ENCODE measurements at places on chromosomes 2 and 18.
A peak's percentile ranks its signal among the peaks of the same experiment; 100 is the strongest.

DNA sequence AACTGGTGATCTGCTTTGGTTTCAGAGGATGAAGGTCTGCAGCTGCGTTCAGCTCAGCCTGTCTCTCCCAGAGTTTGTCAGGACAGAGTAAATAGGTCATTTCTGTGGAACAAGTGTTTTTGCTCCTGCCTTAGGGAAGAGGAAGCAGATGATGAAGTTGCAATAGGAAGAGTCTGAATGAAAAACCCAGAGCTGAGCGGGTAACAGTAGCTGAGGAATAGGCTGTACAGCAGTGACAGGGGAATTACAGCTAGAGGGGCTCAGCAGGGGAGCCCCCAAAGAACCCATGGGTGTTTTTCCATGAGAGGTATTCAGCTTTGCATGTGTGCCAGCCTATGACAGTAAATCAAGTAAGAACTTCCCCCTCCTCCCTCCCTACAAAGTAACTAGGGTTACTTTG is 10.3 kb upstream of the CYBRD1 start:
- no peak for DNase-seq

- DNase-seq, result no peak
Measured at GRCh38 chr2:239247401-239248245, 153.2 kb downstream of the HDAC4 start.

DNA sequence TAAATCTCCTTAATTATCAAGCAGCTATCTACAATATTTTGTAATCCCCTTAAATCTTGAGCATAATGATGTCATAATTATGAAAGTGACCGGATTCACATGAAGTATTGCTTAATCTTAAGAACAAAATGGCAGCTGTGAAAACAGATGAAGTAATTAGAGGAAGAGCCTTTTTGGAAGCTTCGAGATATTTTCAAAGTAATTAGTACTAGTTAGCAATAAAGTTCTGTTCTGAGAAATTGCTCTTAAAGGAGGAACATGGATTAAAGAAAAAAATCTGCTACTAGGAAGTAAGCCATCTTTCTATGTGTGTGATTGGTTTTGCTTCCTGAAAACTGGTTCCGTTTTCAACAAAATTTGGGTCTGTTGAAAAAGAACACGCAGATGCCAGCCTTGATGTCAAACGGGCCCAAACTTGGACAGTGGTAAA is 18.3 kb downstream of the CLUL1 start:
- no peak for DNase-seq

DNA sequence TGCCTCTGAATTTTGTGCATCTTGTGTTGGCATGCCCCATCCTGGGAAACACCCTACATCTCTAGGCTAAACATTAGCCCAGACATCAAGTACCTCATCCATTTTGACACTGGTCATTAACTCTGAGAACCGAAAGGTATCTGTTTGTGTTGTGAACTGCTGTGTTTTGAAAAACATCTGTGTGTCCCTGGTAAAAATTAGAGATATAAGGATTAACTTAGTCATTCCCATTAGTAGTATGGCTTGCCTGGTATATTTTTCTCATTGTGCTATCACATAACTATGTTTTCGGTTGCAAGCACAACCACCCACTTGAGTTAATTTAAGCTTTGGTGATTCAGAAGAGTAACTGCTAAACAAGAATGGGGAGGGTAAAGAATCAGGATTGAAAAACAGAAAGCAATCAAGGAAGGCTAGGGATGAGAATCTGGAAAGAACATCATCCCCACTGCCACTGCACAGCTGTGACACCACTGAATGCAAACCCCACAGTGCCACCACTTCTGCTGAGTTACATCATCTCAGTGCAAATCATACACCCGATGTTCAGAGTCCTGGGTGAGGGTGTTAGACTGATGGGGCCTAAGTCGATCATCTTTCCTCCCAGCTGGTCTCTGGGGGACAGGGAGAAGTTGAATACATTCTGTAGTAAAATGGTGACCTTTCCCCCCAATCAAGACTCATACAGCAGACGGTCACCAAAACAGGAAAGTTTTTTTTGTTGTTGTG is 234.0 kb downstream of the EPHA4 start:
- no peak for DNase-seq

GRCh38 chr2:96239745-96240264 is 26.0 kb downstream of the TMEM127 start:
- DNase-seq, result no peak

GRCh38 chr18:64245126-64245861 is 96.4 kb upstream of the LINC00305 start:
- DNase-seq, result no peak

DNA sequence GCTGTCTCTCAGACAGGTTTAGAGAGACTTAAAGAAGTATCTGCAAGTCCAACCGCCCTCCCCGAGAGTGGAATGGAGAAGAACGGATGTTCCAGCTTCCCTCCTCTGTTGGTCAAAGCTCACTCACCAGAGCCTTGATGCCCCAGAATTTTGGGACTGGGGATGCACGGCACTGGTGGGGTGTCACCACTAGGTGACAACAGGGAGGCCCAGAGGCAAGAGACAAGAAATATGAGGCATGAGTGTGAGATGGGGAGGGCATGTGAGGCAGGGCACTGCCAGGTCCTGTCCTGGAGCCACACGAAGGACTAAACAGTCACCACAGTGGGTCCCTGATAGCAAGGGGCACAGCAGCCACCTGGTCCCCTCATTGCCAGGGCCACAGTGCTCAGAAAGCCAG is 35.1 kb upstream of the SH3BP4 start:
- no peak for DNase-seq

GRCh38 chr2:143717053-143717452 is 587.8 kb downstream of the ARHGAP15 start:
- DNase-seq, result no peak

GRCh38 chr2:71882236-71882946 is 265.3 kb downstream of the CYP26B1 start:
- DNase-seq, result no peak

DNA sequence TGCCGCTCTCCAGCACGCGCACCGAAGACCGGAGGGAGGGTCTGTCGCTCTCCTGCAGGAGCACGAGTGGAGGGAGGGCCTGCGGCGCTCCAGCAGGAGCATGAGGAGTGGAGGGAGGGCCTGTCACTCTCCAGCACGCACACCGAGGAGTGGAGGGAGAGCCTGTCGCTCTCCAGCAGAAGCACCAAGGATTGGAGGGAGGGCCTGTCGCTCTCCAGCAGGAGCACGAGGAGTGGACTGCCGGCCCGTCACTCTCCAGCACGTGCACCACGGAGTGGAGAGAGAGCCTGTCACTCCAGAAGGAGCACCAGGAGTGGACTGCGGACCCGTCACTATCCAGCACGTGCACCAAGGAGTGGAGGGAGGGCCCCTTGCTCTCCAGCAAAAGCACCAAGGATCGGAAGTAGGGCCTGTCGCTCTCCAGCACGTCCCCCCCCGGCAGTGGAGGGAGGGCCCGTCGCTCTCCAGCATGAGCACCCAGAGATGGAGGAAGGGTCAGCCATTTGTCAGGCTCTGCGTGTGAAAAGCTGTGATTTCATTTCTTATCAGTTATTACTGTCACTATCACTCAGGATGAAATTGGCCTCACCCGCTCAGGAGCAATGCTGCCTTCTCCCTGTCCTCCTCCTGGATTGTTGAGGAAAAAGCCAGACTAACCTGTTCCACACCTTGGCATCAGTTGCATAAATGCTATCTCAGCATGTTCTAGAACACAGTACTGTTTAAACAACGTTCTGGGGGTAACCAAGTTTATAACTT is 35.9 kb downstream of the ADI1 start:
- no peak for DNase-seq

DNA sequence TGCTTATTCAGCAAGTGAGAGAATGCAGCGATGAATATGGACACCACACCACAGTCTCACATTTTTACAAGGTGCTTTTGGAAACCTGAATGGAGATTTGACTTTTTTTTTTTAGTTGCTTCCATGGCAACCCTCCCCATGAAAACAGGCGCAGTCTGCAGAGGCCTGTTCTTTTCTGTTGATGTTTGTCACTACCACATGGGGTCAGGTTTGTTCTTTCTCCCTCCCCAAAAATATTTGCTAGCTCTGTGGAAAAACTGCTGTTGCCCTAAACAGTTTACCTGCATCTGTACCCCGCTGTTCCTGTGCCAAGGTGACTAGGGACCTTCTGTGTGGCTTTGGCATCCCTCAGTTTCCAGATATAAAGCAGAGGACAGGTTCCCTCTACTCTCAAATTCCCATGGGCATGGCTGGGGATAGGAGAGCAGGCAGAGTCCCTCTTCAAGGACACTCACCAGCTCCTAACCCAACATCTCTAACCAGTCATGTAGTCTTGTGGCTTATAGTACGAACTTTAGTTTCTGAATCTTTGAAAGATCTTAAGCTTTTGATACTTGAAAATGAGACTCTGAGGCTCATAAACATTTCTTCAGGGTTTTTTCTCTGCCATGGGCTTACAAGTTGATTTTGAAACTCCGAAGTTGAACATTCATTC is 14.7 kb upstream of the MAPRE2 start:
- DNase-seq, result no peak

DNA sequence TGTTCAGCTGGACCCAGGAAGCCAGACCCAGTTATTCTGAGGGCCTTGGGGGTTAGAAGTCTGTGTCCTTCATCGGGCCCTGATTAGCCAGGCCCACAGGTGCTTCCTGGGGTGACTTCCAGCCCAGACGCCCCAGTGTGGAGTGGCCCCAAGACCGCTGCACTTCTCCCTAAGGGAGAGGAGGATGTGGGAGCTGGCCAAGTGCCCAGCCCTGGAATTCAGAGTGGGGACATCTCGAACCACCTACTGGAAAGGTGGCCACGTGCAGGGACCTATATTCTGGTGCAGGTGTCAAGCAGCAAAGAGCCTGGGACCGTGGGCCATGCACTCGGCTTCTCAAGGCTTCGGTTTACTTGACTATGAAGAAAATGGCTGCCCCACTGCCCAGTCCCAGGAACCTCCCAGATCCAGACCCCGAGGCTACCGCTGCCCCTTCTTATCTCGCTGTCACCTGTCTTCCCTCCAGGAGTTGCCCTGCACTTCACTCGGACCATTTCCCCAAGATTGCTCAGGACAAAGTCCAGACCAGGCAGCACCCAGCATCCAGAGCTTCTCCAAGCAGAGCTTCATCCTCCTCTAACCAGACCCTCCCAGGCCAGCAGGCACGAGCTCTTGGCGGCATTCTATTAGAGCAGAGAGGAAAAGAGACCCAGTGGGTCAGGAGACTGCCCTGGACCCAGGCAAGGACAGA is 142.8 kb upstream of the ID2 start:
- DNase-seq, result no peak

- DNase-seq, result no peak
Measured at GRCh38 chr2:10977003-10977402, 65.3 kb downstream of the KCNF1 start.

- no peak for DNase-seq
Measured at GRCh38 chr2:29492701-29493100, 377.5 kb downstream of the CLIP4 start.

DNA sequence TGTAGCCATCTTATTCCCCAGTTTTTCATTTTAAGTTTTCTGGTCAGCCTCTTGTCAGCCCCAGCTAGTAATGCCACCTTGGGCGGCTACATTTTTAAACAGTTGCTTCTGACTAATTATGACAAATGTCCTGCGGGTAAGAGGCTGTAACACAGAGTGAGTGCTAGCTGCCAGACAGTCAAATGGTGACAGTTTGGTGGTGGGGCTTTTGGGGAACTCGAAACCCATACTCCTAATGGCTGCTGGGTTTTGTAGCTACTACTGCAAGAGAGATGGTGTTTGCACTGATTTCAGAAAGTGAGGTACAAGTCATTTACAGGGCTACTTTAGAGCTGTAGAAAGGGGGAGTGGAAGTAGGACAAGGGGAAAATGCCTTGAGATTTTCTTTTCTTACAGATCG is 48.2 kb downstream of the ZCCHC2 start:
- no peak for DNase-seq

DNA sequence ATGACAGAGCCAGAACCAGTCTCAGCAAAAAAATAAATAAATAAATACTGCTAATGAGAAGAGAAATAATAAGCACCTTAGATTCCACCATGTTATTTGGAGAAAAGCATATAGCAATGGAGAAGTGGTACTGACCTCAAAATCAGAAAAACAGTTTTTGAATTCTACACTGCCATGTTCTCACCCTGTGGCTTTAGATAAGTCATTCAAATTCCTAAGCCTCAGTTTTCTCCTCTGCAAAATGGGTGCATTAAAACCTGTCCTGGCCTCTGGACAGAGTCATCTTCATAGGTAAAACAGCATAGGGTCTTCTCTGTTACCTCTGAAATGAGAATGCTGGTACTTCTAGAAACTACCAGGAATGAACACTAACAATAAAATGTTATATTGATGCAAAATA is 62.2 kb upstream of the RMP24 start:
- DNase-seq, result no peak

DNA sequence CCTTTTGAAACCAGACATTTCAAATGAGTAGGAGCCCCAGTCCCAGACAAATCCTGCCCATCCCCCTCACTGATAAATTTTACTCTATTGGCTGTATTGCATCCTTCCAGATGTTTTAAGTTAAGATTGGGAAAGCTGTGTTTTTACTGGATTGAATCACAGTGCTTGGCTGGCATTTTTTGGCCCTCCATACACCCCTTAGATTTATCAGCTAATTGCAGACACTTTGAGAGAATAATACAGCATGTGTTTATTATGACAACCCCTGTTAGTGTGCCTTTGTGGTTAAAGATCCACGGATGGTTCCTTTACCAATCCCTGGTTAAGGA is 74.9 kb downstream of the ANTXR1 start:
- DNase-seq, result no peak

DNA sequence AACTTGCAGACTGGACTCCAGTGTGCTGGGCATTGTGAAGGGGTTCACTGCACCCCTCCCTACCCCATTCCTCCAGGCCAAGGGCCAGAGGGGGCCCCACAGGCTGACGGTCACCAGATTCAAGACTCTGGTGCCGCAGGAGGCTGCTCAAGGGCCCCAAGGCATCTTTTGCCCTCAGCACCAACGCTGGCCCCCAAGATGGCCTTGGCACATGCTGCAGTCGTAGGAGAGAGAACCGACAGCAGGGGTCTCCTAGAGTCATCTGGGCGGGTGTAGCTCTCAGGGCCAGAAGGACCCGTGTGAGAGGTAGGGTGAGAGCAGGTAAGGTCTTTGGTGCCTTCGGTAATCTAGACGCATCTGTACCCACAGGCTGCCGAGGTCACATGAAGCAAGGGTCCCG is 18.7 kb upstream of the ODC1 start:
- no peak for DNase-seq

- no peak for DNase-seq
Measured at GRCh38 chr2:102778260-102778659, 16.4 kb downstream of the TMEM182 start.

- no peak for DNase-seq
Measured at GRCh38 chr18:74856928-74857327, 259.3 kb downstream of the ZNF407 start.

GRCh38 chr2:159285929-159286708 is at the start of gene WDSUB1:
Gene WDSUB1 (minus strand): TSS chr2:159286703. CDS start chr2:159283069, 3,634 bp downstream.
- DNase-seq, result peak; percentile 19

Data from activated gamma-delta T cell treated with Interleukin-2 at 50 U/mL for 16 hours (primary cell).